ENCODE measurements at places on chromosomes 6 and 20.
A peak's percentile ranks its signal among the peaks of the same experiment; 100 is the strongest.

DNA sequence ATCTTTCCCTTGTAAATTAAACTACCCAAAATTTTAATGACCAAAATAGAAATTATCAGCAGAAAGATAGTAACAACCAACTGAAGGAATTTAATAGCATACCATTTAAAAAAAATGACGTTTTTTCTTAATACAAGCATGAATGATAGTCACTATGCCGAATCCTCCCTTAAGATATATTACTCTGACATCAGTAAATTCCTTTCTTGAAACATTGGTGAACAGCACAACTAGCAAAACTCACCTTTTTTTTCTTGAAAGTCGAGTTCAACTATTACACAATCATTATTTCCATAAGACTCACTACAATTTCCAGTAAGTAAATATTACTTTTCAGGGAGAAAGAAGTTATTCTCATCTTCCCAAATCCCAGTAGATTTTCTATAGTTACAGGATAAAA, 433.2 kb downstream of the GRIK2 start:
- no peak for DNase-seq

DNA sequence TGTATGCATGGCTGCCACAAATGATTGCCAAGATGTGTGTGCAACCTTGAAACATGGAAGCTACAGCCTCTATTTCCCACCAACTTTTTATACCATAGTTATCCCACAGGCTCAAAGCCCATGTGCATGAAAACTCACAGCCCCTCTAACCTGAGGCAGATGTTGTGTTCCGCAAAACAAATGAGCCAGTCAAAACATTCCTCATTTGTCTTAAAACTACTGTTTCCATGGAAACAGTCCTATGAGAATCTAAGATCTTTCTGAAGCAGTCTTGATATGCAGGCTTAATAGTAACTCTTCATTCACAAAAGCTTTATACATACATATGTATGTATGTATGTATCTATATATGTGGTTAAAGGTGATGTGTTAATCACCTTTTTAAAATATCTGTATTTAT, 31.2 kb upstream of the MANEA start:
- DNase-seq: no peak

- DNase-seq: no peak
These were observed 146.8 kb downstream of the CDC5L start for GRCh38 chr6:44534291-44534690.

GRCh38 chr20:58871533-58872102, 19.1 kb downstream of the GNAS start:
- no peak for DNase-seq

- no peak for DNase-seq
These were observed 21.6 kb upstream of the ZBTB2 start for GRCh38 chr6:151412909-151413308.

DNA sequence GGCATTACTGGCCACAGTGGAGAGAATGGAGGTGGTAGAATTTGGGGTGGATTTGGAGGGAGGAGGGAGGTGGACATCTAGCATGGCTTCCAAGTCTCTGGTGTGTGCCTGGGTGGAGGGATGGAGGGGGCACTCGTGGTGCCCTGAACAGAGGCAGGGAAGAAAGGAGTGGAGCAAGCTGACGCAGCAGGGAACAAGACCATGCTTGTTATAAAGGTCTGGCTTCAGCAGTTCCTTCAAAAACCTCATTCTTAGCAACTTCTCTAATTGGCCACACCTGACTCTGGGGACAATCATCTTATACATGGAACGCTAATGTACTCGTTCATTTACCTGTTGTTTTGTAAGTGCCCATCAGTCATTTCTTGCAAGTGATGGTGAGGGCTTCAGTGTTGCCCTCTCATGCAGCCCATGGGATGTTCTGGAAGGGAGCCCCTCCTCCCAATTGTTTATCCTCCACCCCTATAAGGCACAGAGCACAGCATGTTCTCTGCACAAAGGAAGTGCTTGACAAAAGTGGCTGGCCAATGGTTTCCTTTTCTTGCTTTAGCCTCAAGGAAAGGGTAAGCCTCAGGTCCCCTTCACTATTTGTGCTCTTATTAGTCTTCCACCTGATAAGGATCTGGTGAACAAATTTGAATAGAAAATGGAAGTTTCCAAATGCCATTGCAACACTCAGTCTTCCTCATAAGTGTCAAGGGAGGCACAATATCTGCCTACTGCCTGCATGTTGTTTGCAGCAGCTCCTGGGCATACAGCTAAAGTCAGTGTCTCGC, 39.3 kb downstream of the GFOD1 start:
- no peak for DNase-seq

GRCh38 chr6:136526196-136526930, 23.9 kb downstream of the MAP7 start:
- DNase-seq: peak; percentile 8

- DNase-seq: no peak
These were observed 592.0 kb upstream of the FLRT3 start for GRCh38 chr20:14929388-14929787.
